ENCODE measurements at places on chromosomes 1 and 21.

DNA sequence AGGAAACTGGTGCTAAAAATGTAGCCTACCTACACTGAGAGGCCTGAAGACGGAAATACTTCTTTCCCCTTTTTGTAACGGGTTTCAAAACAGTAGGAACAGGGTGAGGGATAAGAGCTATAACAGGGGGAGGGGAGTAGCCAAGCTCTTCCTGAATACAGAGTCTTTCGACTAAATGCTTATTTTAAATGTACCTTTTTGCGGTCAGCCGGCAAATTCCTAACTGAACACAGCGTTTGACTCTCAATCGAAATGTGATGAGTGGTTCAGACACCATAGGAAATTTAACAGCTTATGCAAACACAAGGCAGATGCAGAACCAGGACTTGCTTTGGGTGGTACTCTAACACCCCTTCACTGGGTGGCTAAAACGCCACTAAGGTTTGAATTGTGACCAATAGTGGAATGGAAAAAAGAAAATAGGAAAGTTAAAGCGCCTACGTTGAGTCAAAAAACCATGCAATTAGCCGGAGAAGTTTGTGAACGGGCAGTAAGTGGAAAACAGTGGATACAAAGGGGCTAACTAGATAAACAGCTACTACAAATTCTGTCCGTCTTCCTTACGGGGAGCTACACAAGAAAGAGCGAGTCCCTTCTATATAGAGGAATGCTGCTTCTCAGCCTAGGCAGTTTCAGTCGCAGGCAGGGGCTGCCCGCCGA, 1.7 kb downstream of the EGLN1 start:
- no peak for DNase-seq

DNA sequence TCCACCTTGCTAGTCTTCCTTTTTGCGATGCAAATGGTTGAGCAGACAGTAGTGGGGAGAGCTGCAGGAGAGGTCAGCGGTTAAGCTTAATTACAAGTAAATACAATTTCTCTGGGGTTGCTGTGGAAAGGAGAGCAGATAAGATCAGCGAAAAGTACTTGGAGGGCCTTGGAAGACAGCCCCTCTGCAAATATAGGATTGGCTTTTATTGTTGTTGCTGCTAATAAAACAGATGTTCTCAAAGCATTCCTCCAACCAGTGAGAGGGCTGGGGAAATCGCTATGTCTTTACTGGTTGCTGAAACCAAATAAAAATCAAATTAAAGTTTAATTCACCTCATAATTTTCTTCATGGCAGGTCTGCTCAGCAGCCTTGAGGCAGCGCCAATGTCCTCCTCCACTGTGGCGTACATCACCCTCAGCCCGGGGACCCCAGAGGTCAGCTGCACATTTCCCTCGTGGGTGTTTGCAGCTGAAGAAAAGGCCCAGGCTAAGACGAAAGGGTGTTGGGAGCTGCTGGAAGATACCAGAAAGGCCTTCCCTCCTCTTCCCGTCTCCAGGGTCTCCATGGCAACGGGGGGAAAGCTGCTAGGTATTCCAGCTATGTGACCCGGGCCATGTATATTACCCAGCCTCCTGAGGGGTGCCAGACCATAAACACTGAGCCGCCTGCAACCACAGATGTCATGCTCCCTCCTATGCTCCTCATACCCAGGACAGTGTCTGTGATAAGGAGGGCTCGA, 54.6 kb upstream of the POU2F1 start:
- no peak for DNase-seq

DNA sequence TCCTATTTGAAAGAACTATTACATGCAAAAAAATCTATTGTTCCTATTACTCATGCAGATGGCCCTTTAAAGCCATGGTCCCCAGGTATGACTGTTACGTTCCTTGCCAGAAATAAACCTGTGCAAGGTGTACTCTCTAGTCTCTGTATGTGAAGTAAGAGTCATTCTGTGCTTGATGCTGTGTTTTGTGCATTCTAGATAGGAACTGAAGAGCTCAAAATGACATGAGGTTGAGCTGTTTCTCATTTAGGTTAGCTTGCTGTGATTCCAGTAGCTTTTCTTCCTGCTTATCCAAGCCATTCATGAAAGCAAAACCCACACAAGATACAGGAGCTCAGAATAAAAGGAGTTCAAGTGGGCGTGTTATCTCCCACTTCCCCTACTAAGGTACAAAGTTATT, 64.3 kb upstream of the ZNF326 start:
- DNase-seq, result no peak

DNA sequence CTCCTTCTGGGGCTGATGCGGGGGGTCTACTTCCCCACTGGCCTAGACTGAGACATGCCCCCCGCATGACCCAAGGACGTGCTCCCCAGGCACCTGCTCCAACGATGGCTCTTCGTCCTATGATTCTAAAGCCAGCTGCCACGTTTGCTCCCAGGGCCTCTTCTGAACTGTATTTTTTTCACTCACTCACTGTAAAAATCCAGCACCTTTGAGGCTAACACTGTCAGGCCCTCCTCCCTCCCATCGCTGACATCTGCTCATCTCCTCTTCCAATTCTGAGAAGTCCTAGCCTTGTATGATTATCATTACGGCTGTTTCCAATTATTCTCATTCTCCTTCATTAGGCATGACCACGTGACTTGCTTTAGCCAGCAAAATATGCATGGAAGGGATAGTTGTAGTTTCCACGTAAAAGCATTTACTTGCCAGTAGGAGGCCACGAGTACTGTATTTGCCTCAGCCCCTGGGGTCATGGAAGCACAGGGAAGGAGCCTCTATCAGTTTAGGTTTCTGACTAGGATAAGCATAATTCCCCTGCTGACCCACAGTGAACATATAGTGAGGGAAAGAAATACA, 19.1 kb upstream of the EDN2 start:
- DNase-seq, result no peak

GRCh38 chr1:33866281-33866680, 2.4 kb downstream of the HMGB4 start:
- DNase-seq, result no peak

DNA sequence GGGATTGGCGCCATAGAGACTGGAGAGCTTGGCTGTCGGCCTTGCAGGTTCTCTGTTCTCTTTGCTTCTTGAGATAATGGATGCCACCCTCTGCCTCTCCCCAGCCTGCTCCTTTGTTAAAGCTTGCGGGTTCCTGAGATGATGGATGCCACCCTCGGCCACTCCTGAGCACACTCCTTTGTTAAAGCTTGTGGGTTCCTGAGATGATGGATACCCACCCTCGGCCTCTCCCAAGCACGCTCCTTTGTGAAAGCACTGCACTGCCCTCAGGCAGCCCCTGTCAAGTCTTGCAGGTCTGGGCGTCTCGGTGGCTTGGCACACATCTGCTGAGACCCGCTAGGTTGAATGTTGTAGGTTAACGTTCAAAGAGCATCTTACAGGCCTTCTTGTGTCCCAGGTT, 76.5 kb downstream of the SCCPDH start:
- DNase-seq, result no peak

DNA sequence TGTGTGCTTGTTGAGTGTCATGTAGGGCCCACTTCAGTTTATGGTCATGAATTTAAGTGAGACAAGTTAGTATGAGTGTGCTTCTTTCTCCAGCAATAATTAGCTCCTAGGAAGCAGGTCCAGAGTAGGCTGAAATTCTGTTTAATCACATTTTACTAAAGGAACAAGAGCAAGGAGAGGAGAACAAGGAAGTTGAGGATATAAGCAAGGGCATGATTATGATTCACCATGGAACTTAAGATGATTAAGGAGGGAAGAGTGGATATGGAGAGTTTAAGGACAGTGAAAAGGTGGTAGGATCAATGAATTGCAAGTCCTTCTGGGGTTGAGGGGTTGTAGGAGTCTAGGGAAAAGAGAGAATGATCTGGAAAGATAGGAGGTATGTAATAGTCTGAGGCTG, 3.1 kb upstream of the DIPK1A start:
- no peak for DNase-seq

DNA sequence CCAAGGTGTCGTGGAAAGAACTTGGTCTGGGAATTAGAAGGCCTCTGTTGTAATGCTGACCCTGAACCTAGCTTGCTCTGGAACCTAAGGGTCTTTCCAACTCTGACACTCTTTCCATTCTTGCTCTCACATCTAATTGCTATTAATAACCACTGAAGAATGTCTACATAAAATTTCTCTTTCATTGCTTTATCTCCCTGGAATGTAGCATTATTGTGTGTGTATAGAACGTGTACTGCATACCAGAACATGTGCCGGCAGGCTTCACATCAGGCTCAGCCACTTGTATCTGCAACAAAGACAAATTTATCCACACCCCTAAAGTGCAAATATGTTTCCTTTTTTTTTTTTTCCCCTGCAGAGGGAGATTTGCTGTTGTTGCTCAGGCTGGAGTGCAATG, 13.9 kb upstream of the LAX1 start:
- DNase-seq, result no peak

DNA sequence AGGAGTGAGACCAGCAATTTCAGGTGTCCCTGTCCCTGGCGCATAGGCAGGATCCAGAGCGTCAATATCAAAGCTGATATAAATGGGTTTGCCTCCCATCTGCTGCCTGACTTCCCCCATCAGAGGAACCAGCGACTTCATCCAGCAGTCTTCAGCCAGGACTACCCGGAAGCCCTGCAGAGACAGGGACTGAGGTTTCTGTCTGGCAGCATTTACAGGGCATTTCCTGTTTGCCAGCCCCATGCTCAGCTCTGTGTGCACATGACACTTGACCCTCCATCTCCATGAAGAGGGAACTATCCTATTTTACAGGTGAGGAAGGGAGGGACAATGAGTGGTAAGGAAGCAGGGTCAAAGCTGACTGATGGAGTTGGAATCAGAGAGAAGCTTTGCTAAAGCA, 7.2 kb downstream of the AGMAT start:
- DNase-seq, result peak; percentile 32

- no peak for DNase-seq
Measured at GRCh38 chr1:192549937-192550336, 25.6 kb upstream of the RGS1 start.

DNA sequence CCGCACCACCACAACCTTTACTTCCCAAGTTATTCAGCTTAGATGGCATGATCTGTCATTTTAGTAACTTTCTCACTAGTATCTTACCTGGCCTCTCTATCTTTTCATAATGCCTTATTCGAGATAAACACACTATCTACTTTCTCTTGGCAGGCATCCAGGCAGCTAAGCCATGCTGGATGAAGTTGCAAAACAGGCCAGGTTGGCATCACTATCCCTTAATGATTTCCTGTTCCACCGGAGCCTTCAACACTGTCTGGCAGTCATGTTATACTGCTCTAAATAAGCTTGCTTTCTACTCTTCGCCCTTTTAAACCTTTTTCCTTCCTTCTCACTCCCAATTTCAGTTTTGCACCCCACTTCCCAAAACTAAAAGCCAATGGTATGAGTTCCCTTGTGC, 12.0 kb upstream of the KCNH1 start:
- DNase-seq, result no peak

- no peak for DNase-seq
Measured at GRCh38 chr1:53348486-53349368, 20.9 kb upstream of the LRP8 start.

- DNase-seq, result no peak
Measured at GRCh38 chr1:160192234-160192633, 1.9 kb downstream of the CASQ1 start.

DNA sequence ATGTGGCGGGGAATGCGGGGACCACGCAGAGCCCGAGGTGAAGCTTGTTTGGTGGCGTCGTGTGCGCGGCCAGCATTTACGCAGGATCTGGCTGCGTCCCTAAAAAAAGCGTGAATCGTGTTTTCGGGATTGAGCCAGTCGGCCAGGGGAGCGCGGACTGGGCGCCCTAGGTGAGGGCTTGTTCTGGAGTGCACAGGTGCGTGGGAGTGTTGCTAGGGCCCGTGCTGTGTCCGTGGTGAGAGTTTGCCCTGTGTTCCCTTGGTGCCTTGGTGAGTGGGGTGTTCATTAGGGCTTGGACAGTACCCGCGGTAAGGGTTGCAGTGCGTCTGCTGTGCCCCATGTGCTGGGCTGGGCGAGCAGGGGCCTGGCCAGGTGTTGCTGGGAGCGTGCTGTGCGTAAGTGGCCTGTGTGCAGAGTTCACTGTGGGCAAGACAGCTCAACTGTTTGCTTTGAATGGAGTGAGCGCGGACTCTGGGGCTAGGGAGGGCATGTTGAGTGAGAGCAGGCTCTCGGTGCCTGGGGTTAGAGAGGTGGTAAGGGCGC, 673 bp downstream of the CD46 start:
- DNase-seq, result peak; percentile 27

DNA sequence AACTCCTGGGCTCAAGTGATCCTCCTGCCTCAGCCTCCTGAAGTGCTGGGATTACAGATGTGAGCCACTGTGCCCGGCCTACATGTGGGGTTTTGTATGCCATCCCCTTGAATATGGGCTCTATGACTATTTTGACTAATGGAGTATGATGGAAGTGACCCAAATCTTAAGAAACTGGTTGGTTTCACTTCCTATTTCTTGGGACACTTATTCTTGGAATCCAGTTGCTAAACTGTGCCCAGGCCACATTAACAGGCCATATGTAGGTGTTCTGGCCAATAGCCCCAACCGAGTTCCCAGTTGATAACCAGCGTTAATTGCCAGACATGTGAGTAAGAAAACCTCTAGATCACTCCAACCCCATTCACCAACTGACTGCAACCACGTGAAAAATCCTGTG, 36.3 kb upstream of the CLIC4 start:
- DNase-seq, result no peak

GRCh38 chr1:85148524-85149250, 52.1 kb downstream of the SYDE2 start:
- peak; percentile 80 for DNase-seq

DNA sequence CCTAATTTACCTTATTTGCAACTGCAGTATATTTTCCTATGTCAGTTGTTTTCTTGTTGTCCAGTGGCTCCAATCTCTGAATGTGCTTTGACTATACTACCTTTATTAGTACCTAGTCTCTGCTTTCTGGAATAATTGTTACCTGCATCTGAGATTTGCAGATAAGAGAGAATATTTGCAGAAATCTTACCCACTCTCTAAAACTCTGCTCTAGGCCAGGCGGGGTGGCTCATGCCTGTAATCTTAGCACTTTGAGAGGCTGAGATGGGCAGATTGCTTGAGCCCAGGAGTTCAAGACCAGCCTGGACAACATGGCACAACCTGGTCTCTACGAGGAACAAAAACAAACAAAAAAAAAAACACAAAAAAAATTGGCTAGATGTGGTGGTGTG, 2.0 kb upstream of the SYDE2 start:
- DNase-seq, result no peak

- DNase-seq, result no peak
Measured at GRCh38 chr1:1060281-1061000, 13.7 kb downstream of the RNF223 start.

GRCh38 chr1:151945725-151946722, 36.7 kb upstream of the THEM4 start:
- DNase-seq, result peak; percentile 93

- DNase-seq, result no peak
Measured at GRCh38 chr1:157056269-157056668, 10.7 kb upstream of the ARHGEF11 start.

DNA sequence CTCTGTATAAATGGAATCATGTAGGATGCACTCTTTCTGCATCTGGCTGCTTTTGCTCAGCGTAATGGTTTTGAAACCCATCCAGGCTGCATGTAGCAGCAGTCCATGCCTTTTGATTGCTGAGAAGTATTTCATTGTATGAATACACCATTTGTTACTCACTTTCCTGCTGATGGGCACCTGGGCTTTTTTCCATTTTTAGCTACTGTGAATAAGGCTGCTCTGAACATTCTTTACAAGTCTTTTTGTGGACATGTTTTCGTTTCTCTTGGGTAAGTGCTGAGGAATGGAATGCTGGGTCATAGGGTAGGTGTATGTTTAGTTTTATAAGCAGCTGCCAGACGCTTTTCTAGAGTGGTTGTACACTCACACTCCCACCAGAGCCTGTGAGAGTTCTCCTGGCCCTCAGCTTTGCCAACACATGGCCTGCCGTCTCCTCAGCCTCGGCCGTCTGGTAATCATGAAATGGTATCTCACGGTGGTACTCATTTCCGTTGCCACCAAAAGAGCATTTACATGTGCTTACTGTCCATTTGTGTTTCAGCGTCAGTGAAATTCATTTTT, 22.7 kb downstream of the SLX9 start:
- no peak for DNase-seq

Measured in activated CD4-positive, alpha-beta T cell treated with anti-CD3 and anti-CD28 coated beads, Interleukin-2, amount 50 U/mL, for 16 hours (primary cell).